ENCODE measurements at places on chromosomes 3 and 15.

DNA sequence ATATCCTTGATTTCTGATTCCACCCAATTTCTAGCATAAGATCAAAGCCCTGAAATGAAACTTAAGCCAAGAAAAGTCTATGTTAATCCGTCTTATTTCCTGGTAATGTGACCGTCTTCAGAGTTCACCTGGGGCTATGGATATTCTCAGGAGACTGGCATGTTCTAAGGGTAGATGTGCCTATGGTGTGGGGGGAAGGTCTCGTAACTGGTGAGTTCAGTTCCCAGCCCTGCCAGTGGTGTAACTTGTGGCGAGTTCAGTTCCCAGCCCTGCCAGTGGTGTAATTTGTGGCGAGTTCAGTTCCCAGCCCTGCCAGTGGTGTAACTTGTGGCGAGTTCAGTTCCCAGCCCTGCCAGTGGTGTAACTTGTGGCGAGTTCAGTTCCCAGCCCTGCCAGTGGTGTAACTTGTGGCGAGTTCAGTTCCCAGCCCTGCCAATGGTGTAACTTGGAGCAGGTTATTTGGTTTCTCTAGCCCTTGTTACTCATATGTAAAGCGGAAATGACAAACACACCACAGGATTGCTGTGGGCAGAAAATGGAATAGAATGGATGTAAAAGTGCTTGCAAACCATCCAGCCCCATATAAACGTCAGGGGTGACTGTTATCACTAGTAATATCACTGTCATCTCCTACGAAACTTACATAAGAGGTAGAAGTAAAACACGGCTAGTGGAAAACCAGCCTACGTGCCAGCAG is 30.4 kb downstream of the SLC51A start:
- no peak for DNase-seq

DNA sequence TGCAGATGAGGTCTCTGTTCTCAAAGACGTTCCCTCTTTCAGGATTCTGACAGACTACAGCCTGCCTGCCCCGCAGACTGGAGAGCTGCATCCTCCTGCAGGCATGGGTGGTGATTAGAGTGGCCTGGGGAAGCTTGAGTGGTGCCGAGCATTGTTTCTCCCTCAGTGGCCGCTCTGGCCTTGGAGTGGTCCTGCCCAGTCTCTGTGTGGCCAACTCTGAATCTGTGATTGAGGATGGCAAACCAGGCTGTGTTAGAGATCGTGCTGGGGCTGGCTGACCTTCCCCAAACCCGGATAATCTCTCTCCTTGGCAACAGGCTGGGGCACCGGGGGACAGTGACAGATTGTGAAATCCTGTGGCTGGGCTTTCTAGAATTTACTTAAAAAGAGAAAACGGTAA is 11.0 kb upstream of the ADCY5 start:
- no peak for DNase-seq

DNA sequence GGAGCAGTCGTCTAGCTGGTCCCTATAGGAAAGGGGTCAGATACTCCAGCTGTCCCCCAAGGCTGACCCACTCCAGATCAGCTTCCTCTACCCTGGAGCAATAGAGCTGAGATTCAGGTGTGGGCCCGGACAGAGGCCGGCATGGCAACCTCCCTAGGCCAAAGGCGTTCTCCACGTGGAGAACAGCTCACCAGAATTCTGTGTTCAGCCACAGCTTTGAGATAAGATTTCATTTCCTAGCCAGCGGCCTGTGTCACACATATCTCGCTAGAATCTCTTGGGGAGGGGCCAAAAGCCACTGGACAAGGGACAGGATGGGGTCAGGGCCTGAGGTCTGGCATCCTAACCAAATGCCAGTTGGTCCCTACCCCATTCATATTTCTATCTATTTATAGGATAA is 20.1 kb downstream of the SRGAP3 start:
- DNase-seq, result no peak

GRCh38 chr3:75260-75659 is 121.3 kb upstream of the CHL1 start:
- no peak for DNase-seq

DNA sequence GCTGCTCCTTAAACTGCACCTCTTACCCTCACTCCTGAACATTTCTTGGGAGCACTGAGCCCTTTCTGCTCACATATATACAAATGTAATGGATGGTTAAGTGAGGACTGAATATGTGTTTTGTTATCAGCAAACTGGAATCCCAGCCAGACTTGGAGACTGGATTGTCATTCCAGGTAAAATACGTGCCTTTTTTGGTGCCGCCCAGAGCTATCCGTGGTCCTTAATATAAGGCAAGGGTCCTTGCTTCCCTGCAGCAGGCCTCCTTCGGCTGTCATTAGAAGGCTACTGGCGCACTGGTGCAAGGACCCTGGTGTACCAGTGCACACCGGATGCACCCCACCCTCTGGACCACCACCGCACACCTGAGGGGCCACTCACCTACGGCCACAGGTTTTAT is 1.1 kb upstream of the GABRB3 start:
- DNase-seq, result no peak

DNA sequence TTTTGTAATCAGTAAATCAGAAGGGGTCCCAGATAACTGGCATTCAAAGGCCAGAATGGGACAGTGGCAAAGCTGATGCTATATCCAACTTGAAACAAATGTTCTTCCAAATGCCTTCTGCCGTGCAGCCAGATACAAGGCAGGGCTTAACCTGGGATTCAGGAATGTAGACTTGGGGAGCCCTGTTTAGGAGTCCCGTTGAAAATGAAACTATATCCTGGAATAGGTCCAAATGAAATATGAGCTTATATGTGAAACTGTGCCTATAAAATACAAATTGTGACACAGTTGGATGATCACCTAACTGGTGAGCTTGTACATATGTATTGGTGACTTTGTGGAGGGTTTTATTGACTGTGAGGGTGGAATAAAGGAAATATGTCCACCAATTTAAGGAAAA is 28.7 kb downstream of the FRMD4B start:
- DNase-seq, result no peak

- no peak for DNase-seq
Observed at GRCh38 chr3:48881006-48881405, 17.7 kb downstream of the SLC25A20 start.
